Brain pericyte (primary cell): ENCODE measurements at places on chromosomes 11 and 22.

DNA sequence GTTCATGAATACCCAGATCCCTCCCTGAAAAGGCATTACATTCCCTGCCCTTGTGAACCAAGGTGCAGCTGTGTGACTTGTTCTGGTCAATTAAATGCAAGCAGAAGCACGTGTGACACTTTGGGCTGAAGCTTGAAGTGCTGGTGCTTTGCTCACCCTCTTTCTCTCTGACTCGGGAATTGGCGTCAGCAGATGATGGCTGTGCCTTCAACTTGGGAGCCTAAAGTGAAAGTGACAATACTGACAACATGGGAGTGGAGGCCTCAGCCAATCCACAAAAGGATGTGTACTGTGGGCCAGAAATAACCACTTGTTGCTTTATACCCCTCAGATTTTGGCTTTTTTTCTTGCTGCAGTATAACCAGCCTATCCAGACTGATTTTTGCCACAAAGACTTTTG, 148.3 kb upstream of the THY1 start:
- no peak for DNase-seq

DNA sequence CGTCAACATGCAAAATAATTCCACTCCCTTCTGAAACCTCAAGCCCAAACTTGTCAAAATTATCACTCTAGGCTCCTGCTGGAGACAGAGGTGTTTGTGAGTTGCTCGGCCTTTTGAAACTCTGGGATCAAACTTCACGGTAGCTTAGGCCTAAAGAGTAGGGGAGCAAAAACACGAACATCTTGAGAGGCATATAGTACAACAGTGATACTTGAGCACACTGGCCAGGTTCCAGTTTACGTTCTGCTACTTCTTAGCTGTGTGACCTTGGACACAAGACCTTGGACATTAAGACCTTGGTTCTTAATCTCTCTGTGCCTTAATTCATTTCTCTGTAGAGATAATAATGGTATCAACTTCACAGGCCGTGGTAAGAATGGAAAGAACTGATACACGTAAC, 123.5 kb upstream of the LMO1 start:
- DNase-seq: no peak

- no peak for DNase-seq
These were observed 57.9 kb downstream of the NOX4 start for GRCh38 chr11:89433278-89433677.

DNA sequence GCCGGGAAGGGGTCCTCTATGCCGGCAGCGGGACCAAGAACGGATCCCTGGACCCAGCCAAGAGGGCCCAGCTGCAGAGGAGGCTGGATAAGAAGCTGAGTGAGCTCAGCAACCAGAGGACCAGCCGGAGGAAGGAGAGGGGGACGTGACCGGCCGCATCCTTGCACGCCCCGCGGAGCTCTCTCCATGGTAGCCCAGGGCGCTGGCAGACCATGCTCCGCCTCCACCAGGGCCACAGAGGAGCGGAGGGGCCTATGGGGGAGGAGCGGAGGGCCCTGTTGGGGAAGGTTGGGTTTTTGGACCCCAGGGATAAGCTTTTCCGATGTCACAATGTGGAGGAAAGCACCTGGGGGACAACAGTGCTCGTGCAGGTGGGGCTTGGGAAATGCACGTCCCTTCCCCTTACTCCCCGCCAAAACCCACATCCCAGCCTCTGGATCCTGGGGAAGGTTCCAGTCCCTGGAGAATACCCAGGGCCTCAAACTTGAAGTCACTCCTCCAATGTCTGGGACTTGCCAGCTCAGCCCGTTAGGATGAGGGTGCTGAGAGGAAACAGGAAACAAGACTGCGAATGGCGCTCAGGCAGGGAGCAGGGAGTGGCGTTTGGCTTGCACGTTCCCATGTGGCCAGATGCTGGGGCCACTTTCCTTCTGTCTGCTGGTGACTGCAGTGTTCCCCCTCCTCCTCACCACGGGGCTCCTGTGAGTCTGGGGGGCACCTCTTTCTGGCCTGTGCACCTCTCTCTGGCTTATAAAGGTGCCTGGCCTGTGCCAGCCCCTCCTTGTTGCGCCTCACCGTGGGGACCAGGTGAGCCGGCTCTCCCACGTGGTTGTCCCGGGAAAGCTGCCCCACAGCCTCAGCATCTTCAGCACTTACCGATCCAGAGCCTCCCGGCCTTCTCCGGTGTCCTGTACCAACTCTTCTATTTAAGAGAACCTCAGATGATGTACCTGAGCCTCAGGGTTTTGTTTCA, 36.2 kb downstream of the IGHMBP2 start:
- DNase-seq: no peak

DNA sequence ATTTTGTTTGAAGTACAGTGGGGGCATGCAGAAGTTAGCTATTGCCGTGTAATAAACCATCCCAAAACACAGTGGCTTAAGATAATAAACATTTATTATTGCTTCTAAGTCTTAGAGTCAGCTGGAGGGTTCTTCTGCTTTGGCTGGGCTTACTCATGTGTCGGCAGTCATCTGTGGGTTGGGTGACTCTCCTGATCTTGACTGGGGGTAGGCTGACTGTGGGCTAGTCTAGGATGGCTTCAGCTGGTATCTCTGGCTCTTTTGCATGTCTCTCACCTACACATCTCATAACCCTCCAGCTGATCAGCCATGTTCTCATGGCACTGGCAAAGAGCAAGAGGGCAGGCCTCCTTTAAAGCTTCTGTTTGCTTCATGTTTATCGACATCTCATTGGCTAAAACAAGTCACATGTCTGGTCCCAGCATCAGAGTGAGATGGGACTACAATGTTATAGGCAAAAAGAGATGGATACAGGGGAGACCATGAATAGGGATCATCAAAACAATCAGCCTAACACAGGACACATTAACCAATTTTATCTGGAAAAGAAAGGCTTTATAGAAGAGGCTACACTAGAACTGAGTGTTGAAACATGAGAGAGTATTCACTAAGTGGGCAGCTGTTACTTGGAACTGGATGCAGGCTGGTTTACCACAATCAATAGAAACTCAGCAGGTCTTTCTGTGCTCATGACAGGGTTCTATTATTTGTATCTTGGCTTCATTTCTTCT, 5.1 kb downstream of the LRRC51 start:
- no peak for DNase-seq

DNA sequence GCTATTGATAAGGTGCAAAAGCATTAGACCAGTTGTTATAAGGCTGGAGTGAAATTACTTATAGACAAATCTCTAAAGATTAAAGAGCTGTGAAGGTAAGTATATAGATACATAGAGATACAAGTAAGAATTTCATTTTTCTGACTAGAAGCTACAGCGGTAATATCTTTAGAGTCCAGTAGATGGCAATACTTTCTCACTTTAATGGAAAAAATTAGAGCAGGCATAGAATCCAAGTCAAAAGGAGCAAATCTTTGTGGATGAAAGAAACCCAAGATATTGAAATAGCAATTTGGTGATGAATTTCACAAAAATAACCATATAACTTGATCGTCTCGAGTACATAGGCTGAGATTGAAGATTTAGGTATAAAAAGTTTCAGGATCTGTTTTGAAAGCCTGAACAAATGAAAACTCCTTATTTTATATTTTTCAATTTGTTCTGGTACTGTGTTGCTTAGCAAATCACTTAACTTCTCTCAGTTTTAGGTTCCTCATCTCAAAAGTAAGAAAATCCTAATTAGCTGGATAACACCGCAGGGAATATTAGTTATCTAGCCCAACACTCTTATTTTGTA, 81.9 kb downstream of the UVRAG start:
- DNase-seq: peak; percentile 21

GRCh38 chr22:44455151-44455962, 42.7 kb downstream of the RTL6 start:
- DNase-seq: no peak

DNA sequence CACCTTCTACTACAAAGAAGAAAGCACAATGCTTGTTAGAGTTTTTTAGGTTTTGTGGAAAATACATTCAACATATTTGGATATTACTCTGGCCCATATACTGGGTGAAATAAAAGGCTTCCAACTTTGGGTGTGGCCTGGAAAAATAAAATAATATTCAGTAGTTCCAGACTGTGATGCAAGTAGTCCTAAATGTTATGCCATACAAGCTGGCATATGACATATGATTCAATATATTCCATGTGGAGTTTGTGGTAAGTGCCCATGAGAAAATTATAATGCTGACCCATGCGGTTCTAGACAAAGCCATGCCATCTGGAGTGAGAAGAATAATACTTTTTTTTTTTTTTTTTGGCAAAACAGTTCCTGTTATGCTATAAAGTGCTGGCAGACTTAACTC, 683.3 kb downstream of the LUZP2 start:
- no peak for DNase-seq

GRCh38 chr11:100525635-100526034, 161.5 kb upstream of the ARHGAP42 start:
- no peak for DNase-seq

- DNase-seq: no peak
These were observed 188.9 kb downstream of the ST3GAL4 start for GRCh38 chr11:126544108-126545056.

DNA sequence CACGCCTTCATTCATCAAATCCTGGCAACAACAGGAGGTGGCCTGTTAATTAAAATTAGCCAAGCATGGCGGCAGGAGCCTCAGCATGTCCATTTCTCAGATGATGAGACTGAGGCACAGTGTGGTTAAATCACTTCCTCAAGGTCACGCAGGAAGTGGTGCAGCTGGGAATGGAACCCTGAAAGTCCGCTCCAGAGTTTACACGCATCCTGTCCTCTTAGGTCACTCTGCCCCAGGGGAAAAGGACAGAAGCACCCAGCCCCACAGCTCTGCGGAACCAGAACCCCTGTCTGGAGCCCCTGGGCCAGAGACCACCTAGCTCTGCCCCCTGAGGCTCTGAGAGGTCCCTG, 19.6 kb downstream of the RPL3 start:
- DNase-seq: no peak
